Stimulated activated naive CD4-positive, alpha-beta T cell (primary cell): ENCODE measurements at places on chromosomes 12 and 14.

GRCh38 chr12:112342587-112342986 is 39.6 kb downstream of the HECTD4 start:
- no peak for DNase-seq

DNA sequence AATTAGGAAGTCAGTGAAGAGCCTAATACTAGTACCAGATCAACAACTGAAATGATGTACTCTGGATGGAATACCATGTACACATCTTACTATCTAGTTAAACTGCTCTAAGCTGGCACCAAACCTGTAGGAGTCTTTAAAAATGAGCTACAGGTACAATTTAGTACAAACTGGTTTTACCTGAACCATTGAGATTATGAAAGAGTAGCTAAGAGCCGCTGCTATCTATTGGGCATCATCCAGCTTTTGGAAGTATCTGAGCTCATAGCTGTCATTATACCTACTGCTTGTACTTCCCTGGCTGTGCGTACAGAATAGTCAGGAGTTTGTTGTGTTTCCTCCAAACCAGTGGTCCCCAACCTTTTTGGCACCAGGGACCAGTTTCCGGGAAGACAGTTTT is 12.4 kb downstream of the TBC1D30 start:
- no peak for DNase-seq

DNA sequence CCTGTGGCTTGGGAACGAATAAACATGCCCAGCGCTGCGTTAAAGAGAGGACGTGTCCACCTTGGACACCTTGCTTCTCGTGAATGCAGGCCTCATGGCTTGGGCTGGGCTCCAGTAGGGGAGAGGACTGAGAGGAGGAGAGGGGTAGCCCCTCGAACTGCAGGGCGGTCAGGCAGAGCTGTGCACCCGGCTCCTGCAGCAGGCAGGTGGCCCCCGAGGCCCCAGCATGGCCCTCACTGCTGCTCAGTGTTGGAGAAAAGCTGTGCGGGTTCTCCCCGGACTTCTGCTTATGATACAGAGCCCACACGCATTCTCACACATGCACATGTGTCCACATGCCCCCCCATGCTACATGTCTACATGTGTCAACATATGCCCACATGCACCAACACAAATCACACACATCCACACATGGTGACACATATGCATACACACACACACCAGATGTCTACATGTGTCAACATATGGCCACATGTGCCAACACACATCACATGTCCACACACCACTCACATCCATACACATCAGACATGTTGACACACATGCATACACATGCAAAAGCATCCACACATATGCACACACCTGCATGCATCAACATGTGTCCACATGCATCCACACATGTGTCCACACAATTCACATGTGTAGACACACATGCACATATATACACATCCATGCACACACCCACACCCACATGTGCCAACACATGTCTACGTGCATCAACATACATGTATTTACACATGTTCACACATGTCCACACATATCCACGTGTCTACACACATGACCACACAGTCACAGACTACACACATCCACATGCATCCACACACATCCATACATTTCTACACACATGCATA is 3.0 kb downstream of the ADGRD1 start:
- DNase-seq = no peak

DNA sequence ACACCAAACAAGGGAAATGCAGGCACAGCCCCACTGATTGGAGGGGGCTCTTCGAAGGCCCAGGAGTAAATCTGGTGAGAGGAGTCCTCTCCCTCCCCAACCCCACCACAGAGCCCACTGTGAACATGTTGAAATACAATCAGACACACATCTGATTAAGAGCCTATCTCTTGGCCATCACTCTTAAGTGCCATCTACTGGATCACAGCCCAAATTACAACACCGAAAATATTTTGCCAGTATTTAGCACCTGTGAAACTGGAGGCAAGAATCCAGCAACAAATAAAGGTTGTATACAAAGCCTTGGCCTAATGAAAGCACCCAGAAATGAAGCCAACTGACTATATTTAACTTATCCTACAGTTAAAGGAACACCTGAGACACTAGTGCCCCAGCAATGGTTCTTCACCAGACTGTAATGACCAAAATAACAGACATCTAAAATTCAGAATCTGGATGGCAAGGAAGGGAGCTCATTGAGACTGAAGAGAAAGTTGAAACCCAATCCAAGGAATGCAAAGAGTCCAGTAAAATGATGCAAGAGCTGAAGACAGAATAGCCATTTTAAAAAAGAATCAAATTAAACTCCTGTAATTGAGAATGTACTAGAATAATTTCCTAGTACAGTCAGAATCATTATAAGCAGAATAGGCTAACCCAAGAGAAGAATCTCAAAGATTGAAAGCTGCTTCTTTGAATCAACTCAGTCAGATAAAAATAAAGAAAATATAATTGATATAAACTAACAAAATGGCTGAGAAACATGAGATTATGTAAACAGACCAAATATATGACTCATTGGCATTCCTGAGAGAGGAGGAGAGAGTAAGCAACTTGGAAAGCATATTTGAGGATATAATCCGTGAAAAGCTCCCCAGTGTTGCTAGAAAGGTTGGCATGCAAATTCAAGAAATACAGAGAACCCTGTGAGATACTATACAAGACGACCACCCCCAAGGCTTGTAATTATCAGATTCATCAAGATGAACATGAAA is 1117.0 kb downstream of the FLRT2 start:
- no peak for DNase-seq

GRCh38 chr12:55847603-55848291 is 5.0 kb upstream of the MMP19 start:
- DNase-seq = no peak

GRCh38 chr12:21823581-21823980 is 49.1 kb upstream of the KCNJ8 start:
- no peak for DNase-seq

GRCh38 chr12:115468087-115468510 is 784.1 kb upstream of the TBX3 start:
- no peak for DNase-seq
